ENCODE measurements at places on chromosomes 6 and 20. TPM values are rescaled to one million over a fixed set of nuclear protein-coding genes. Genes with fewer than 3 reads are reported as not detected.

DNA sequence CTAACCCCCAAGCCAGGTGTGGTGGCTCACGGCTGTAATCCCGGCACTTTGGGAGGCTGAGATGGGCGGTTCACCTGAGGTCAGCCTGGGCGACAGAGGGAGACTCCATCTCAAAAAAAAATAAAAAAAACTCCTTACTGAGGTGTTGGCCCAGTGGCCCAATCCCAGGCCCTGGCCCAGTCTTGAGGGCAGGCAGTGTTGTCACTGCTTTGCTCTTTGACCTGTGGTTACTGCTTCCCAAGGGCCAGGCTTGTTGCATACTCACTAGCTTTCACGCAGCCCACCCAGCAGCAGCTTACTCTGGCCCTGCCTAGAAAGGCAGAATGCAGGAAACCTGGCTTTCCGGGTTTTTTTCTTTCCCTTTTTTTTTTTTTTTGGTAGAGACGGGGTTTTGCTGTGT, 13.2 kb downstream of the CNPY3 start:
- H3K27ac ChIP-seq: no peak overlapping the region
- H3K27me3 ChIP-seq: no peaks in the 10 kb centered on the region
- no peak overlapping the region for H3K4me3 ChIP-seq
- H3K4me1 ChIP-seq: peaks cover 50% of the 10 kb centered on the region
- no peak for DNase-seq

GRCh38 chr20:15924556-15924955, 648.7 kb downstream of the KIF16B start:
- no peak for DNase-seq
- H3K27me3 ChIP-seq: no peaks in the 10 kb centered on the region
- H3K36me3 ChIP-seq: no peaks in the 10 kb centered on the region
- no peak overlapping the region for H3K4me3 ChIP-seq
- H3K4me1 ChIP-seq: no peaks in the 10 kb centered on the region

DNA sequence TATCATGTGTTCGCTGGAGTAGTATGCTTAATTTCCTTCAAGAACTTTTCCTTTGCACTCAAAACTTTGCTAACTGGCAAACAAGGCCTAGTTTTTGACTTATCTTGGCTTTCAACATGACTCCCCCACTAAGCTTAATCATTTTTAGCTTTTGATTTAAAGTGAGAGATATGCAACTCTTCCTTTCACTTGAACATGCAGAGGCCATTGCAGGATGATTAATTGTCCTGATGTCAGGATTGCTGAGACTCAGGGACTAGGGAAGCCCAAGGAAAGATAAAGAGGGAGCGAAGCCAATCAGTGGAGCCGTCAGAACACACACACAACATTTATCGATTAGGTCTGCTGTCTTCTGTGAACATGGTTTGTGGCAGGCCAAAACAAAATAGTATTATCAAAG, 491.4 kb downstream of the CBLN4 start:
- H3K27me3 ChIP-seq: no peaks in the 10 kb centered on the region
- no peak for DNase-seq
- H3K4me3 ChIP-seq: no peak overlapping the region
- no peaks in the 10 kb centered on the region for H3K4me1 ChIP-seq

Gene ADGRF5
- 4.9 TPM for total RNA-seq

DNA sequence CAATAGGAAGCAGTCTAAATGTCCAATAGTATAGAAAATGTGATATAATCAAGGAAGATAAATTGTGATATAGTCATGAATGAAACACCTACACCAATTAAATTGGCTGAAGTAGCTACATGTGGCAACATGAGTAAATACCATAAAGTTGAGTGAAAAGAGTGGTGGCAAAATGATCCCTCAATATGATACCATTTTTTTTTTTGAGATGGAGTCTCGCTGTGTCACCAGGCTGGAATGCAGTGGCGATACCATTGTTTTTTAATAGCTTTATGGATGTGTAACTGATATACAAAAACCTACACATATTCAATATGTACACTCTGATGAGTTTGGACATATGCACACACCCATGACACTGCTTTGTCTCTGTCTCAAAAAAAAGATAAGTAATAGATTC, 20.9 kb upstream of the ILRUN start:
- H3K27ac ChIP-seq: no peak overlapping the region
- no peak for DNase-seq
- H3K27me3 ChIP-seq: no peaks in the 10 kb centered on the region
- no peaks in the 10 kb centered on the region for H3K4me1 ChIP-seq
- no peak overlapping the region for H3K4me3 ChIP-seq

- H3K36me3 ChIP-seq: no peaks in the 10 kb centered on the region
- H3K4me1 ChIP-seq: no peaks in the 10 kb centered on the region
- H3K4me3 ChIP-seq: no peak overlapping the region
- no peak overlapping the region for H3K27ac ChIP-seq
- DNase-seq: no peak
These were observed 64.7 kb upstream of the APCDD1L start for GRCh38 chr20:58579819-58580473.

Gene FAM83C
- total RNA-seq: not detected

GRCh38 chr6:149855040-149855654, 9.0 kb downstream of the LRP11 start:
- no peaks in the 10 kb centered on the region for H3K27me3 ChIP-seq
- H3K4me1 ChIP-seq: peaks cover 15% of the 10 kb centered on the region
- H3K36me3 ChIP-seq: no peaks in the 10 kb centered on the region

- H3K27me3 ChIP-seq: no peaks in the 10 kb centered on the region
- H3K27ac ChIP-seq: peak overlapping the region; percentile 86
- H3K36me3 ChIP-seq: no peaks in the 10 kb centered on the region
- peaks cover 34% of the 10 kb centered on the region for H3K4me1 ChIP-seq
- no peak for DNase-seq
These were observed 897 bp downstream of the CD2AP start for GRCh38 chr6:47478233-47479139.

DNA sequence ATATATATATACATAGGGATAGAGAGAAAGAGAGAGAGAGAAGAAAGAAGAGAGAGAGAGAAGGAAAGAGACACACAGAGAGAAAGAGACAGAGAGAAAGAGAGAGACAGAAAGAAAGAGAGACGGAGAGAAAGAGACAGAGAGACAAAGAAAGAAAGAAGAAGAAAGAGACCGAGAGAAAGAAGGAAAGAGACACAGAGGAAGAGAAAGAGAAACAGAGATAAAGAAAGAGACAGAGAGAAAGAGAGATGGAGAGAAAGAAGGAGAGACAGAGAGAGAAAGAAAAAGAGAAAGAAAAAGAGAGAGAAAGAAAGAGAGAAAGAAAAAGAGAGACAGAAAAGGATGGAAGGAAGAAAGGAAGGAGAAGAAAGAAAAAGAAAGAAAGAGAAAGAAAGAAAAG, 46.9 kb upstream of the TASP1 start:
- no peak overlapping the region for H3K4me3 ChIP-seq
- H3K4me1 ChIP-seq: no peaks in the 10 kb centered on the region
- H3K27ac ChIP-seq: no peak overlapping the region
- no peaks in the 10 kb centered on the region for H3K36me3 ChIP-seq
- H3K27me3 ChIP-seq: no peaks in the 10 kb centered on the region

DNA sequence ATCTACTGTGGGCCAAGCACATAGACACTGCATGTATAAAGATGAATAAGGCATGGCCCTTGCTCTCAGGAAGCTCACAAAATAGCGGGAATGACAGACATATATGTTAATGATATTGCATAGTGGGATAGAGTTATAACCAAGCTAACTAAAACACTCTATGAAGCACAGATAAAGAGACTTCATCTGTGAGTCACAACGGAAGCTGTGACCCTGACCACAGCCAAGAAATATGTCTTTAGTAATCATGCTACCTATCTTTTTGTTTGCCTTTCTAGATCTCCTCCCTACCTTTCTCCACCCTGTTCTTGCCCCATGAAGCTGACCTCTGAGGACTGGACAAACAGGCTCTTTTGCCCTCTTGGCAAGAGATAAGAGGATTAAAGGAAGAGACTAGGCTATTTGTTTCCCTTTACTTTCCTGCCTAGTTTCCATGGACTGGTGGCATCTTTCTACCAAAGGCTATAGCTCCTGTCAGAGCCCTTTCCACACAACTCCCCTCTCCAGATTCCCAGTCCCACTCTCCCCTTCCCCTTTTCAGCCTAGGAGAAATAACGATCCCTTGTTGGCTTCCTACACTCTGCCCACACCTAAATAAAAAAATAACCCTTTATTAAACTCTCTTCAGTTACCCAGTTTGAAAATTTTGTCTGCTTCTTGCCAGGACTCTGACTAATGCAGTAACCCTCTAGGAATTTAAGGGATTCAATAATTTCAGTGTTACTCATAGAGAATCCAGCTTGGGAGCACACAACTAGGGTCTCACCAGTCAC, 504.9 kb upstream of the MARCKS start:
- DNase-seq: peak; percentile 15
- no peaks in the 10 kb centered on the region for H3K36me3 ChIP-seq
- no peak overlapping the region for H3K27ac ChIP-seq
- H3K4me3 ChIP-seq: no peak overlapping the region

- no peak overlapping the region for H3K4me3 ChIP-seq
- DNase-seq: peak; percentile 86
- H3K36me3 ChIP-seq: no peaks in the 10 kb centered on the region
- no peaks in the 10 kb centered on the region for H3K27me3 ChIP-seq
- no peak overlapping the region for H3K27ac ChIP-seq
These were observed 4.4 kb upstream of the RPS21 start for GRCh38 chr20:62382306-62383198.

DNA sequence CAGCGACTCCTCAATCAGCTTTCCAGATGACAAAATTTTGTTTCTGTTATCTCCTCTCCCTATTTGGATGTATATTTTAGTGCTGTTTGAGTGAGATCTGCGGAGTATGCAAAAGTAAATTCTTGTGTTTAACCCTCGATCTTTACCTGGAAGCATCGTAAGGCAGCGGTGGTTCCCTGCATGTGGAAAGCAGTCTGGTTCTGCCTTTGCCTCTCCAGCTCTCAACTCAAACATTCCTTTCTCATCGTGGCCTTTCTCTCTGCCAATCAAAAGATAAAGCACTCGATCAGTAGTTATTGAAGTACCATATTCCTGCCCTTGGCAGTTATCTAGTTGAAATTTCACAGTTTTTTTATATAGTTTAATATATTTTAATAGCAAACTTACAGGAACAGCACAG, 44.0 kb upstream of the BTN3A2 start:
- peaks cover 9% of the 10 kb centered on the region for H3K4me1 ChIP-seq
- H3K27me3 ChIP-seq: peaks cover 7% of the 10 kb centered on the region
- H3K36me3 ChIP-seq: no peaks in the 10 kb centered on the region
- no peak overlapping the region for H3K4me3 ChIP-seq
- no peak for DNase-seq
- H3K27ac ChIP-seq: no peak overlapping the region

Gene PHF3
- total RNA-seq: 55.0 TPM

Gene RAMACL
- 0.99 TPM for total RNA-seq

- DNase-seq: no peak
- no peaks in the 10 kb centered on the region for H3K27me3 ChIP-seq
- peaks cover 16% of the 10 kb centered on the region for H3K4me1 ChIP-seq
- no peaks in the 10 kb centered on the region for H3K36me3 ChIP-seq
These were observed 2.4 kb downstream of the SYNE1 start for GRCh38 chr6:152634773-152635172.

DNA sequence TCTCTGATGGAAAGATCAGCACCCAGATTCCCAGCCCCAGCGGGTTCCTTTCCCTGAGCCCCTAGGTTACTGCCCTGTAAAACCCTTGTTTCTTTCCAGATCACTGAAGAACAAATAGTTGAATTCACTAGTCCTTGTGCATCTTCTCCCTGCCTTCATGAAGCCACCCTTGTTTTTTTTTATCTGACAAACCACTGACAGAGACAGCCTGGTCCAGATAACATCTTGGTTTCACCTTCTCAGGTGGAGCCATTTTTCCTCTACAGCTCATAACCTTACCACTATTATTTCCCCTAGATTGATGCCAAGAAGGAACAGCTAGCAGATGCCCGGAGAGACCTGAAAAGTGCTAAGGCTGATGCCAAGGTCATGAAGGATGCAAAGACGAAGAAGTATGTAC, 15.9 kb upstream of the PLCG1 start:
- no peak overlapping the region for H3K4me3 ChIP-seq
- H3K27me3 ChIP-seq: no peaks in the 10 kb centered on the region
- peaks cover 30% of the 10 kb centered on the region for H3K36me3 ChIP-seq
- H3K27ac ChIP-seq: no peak overlapping the region
- H3K4me1 ChIP-seq: no peaks in the 10 kb centered on the region

GRCh38 chr6:89932245-89932802, 38.1 kb downstream of the GJA10 start:
- H3K4me3 ChIP-seq: no peak overlapping the region
- no peaks in the 10 kb centered on the region for H3K4me1 ChIP-seq
- no peaks in the 10 kb centered on the region for H3K36me3 ChIP-seq
- H3K27me3 ChIP-seq: no peaks in the 10 kb centered on the region

DNA sequence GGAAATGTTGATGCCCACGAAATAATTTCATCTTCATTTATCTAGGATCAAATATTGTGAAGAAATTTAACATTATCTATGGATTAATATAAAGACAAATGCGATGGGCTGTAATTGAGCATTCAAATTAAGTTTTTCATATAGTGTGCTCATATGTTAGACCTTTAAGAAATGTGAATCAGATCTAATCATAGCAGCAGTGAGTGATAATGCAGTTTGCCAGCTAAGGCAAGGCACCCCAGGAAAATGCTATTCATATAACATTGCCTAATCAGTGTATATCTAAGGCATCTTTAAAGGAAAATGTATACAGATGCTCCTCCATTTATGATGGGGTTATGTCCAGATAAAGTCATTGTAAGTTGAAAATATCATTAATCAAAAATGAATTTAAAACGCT, 135.2 kb downstream of the KCNQ5 start:
- no peak overlapping the region for H3K4me3 ChIP-seq
- peaks cover 18% of the 10 kb centered on the region for H3K4me1 ChIP-seq

Gene PROKR2
- total RNA-seq: not detected

GRCh38 chr6:2763876-2764540, 1.2 kb upstream of the WRNIP1 start:
- H3K36me3 ChIP-seq: no peaks in the 10 kb centered on the region
- no peak for DNase-seq
- H3K4me3 ChIP-seq: no peak overlapping the region
- H3K27me3 ChIP-seq: no peaks in the 10 kb centered on the region

GRCh38 chr6:87382861-87383260, 24.9 kb upstream of the CFAP206 start:
- H3K4me1 ChIP-seq: no peaks in the 10 kb centered on the region
- H3K27me3 ChIP-seq: no peaks in the 10 kb centered on the region
- no peak for DNase-seq
- H3K4me3 ChIP-seq: no peak overlapping the region
- H3K36me3 ChIP-seq: no peaks in the 10 kb centered on the region

Gene ENPP5
- 8.8 TPM for total RNA-seq

GRCh38 chr6:161369339-161369738, 95.5 kb upstream of the AGPAT4 start:
- no peaks in the 10 kb centered on the region for H3K4me1 ChIP-seq
- no peaks in the 10 kb centered on the region for H3K27me3 ChIP-seq
- no peak overlapping the region for H3K4me3 ChIP-seq
- H3K36me3 ChIP-seq: no peaks in the 10 kb centered on the region
- no peak for DNase-seq
- no peak overlapping the region for H3K27ac ChIP-seq

- H3K36me3 ChIP-seq: peaks cover 5% of the 10 kb centered on the region
- H3K4me3 ChIP-seq: no peak overlapping the region
- H3K4me1 ChIP-seq: peaks cover 50% of the 10 kb centered on the region
- no peaks in the 10 kb centered on the region for H3K27me3 ChIP-seq
- peak; percentile 19 for DNase-seq
- H3K27ac ChIP-seq: no peak overlapping the region
These were observed 24.2 kb downstream of the POFUT1 start for GRCh38 chr20:32231847-32232246.
